ENCODE measurements at places on chromosomes 3 and 15. TPM values are rescaled to one million over a fixed set of nuclear protein-coding genes. Genes with fewer than 3 reads are reported as not detected.

DNA sequence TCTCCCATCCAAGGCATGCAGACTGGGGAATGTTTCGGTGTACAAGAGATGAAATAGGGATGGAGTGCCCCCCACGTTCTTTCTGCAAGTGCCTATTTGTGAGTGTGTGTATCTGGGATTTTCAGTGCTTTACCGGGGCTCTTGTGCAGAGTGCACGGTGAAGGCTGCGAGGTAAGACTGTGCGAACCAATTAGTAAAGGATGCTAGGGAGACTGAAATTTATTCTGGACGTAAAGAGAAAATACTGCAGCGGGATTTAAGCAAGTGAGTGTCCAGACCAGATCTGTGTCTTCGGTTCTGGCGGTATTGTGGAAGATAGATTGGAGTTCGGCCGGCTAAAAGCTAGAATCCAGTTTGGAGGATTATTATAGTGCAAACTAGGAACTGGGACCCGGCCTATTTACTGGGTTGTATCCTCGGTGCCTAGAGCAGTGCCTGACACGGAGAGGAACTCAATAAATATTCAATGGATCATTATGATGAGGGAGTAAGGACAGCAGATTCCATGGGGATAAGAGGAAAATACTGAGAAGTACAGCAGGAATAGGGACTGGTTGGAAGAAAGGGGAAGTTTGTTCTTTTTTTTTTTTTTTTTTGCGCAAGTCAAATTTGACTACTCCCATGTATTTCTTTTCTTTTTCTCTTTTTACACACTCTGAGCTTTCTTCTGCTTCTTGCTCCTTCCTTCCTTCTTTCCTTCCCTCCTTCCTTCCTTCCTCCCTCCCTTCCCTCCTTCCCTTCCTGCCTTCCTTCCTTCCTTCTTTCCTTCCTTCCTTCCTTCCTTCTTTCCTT lies 580 bp upstream of the MAGEF1 start:
- H3K4me1 ChIP-seq, result peaks cover 16% of the 10 kb centered on the region
- H3K36me3 ChIP-seq, result no peaks in the 10 kb centered on the region
- no peak for DNase-seq
- no peaks in the 10 kb centered on the region for H3K27me3 ChIP-seq
- H3K4me3 ChIP-seq, result peak overlapping the region; percentile 69

KIF15 gene
- 3.8 TPM for total RNA-seq

DNA sequence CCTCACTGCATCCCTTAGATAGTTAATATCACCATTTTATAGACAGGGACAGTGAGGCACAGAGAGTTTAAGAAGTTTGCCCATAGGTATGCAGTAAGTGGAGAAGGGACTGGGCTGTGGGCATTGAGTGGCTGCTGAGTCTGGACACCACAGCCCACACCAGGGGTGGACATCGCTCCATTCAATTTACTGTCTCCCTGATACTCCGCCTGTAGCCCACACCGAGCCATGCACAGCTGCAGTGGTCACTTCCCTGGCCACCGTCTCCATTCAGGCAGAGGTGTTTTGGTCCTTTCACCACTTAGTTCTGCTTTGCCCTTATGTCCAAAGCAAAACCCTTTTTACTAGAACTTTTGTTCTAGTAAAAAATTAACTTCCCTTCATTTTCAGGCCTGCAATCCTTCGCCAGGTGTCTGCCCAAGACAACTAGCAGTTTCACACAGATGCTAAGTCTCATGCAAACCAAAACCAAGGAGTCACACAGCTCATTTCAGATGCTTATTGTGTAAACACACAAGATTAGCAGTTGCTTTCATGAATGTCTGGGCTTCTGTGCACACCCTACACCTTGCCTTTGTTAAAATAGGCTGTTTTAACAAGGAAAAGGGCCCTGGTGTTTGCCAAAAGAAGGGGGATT lies 30.1 kb downstream of the ZNF35 start:
- no peak overlapping the region for H3K27ac ChIP-seq
- no peaks in the 10 kb centered on the region for H3K27me3 ChIP-seq
- H3K36me3 ChIP-seq, result no peaks in the 10 kb centered on the region

CCRL2 gene
- 0.26 TPM for total RNA-seq

- H3K4me3 ChIP-seq, result no peak overlapping the region
- H3K4me1 ChIP-seq, result peaks cover 13% of the 10 kb centered on the region
- peak; percentile 76 for DNase-seq
- peaks cover 1% of the 10 kb centered on the region for H3K36me3 ChIP-seq
- no peaks in the 10 kb centered on the region for H3K27me3 ChIP-seq
- H3K27ac ChIP-seq, result no peak overlapping the region
Observed at GRCh38 chr3:71087143-71088018, 496.1 kb downstream of the FOXP1 start.

ITIH1 gene
- total RNA-seq, result not detected

GOLGA8G gene
- not detected for total RNA-seq

CKMT1A gene
- total RNA-seq, result not detected

DNA sequence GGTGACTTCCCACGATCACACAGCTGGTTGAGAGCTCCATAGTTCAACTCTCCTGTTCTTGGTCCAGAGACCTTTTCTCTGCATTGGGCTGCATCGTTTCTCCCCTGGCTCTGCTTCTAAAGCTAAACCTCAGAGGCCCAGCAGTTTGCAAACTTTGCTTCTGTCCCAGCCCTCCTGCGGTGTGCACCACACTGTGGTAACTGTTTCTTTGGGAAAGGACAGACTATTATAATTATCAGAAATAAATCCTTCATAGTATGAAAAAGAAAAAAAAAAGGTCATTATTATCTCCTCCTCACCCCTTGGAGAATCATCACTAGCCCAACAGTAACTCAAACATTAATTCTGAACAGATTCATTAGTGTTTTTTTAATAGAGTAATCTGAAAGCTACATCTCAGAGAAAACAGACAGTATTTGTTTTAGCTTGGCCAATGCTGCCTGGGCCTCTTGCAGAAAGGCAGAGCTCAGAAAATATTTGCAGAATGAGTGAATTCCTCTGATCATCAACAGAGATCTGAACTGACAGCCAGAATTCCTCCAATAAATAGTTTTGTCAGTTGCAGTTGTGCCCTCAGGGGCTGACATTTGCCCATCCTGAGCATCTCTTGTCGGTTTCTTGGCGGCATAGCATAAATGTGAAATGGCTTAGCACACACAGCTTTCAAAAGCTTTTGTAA lies 52.9 kb downstream of the BFSP2 start:
- no peak overlapping the region for H3K27ac ChIP-seq
- DNase-seq, result no peak
- H3K27me3 ChIP-seq, result peaks cover 5% of the 10 kb centered on the region
- H3K36me3 ChIP-seq, result no peaks in the 10 kb centered on the region

DNA sequence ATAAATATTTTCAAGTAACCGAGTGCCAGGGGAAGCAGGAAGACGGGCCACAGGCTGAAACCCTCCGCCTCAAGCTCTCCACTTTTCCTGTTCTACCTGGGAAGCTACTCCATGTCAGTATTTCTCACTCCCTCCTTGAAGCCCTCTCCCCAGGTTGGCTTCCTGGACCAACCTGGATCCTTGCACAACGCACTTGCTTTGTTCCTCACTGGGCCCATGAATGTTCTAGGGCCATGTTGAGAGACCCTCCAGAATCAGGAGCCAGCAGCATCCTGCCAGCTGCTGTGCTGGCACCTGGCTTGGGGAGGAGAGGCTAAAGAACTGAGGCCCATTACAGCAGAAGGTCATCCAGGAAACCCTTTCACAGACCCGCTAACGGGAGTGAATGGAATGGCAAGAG lies 79.3 kb upstream of the SNRPA1 start:
- H3K27ac ChIP-seq, result no peak overlapping the region
- H3K4me1 ChIP-seq, result no peaks in the 10 kb centered on the region
- no peaks in the 10 kb centered on the region for H3K36me3 ChIP-seq
- no peaks in the 10 kb centered on the region for H3K27me3 ChIP-seq
- no peak overlapping the region for H3K4me3 ChIP-seq

LEKR1 gene
- total RNA-seq, result 0.26 TPM

DNA sequence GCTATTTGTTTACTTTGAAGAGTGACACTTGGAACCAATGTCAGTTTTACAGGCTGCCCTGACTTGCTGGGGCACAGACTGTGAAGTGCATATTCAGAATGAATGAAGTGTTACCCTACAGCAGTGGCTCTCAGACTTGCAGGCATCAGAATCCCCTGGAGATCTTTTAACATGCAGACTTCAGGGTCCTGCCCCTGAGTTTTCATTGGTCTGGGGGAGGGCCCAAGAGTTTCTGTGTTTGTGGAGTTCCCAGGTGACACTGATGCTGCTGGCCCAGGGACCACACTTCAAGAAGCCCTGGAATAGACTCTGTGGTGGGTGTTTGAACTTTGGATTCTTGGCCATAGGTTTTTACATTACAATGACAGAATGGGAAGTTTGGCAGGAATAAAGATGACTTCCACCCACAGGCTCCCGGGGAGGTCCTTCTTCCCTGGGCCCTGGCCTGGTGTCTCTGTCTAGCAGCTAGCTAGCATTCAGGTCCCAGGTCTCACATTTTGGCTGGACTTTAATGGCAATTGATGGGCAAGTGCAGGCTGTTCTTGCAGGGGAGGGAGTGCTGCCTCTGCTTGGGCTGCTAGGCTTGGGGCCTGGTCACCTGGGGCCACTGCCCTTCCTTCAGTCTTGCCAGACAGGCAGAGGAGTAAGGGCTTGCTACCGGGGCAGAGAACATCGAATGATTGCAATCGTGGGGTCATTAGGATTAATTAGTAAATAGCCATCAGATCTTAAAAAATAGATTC lies 149.0 kb downstream of the APBA2 start:
- H3K27me3 ChIP-seq, result no peaks in the 10 kb centered on the region
- no peak overlapping the region for H3K4me3 ChIP-seq
- no peak overlapping the region for H3K27ac ChIP-seq
- no peak for DNase-seq
- H3K36me3 ChIP-seq, result no peaks in the 10 kb centered on the region

- no peaks in the 10 kb centered on the region for H3K36me3 ChIP-seq
- peaks cover 3% of the 10 kb centered on the region for H3K4me1 ChIP-seq
- peaks cover 4% of the 10 kb centered on the region for H3K27me3 ChIP-seq
- DNase-seq, result no peak
- no peak overlapping the region for H3K4me3 ChIP-seq
Observed at GRCh38 chr15:69060041-69060481, 45.6 kb downstream of the NOX5 start.

DNA sequence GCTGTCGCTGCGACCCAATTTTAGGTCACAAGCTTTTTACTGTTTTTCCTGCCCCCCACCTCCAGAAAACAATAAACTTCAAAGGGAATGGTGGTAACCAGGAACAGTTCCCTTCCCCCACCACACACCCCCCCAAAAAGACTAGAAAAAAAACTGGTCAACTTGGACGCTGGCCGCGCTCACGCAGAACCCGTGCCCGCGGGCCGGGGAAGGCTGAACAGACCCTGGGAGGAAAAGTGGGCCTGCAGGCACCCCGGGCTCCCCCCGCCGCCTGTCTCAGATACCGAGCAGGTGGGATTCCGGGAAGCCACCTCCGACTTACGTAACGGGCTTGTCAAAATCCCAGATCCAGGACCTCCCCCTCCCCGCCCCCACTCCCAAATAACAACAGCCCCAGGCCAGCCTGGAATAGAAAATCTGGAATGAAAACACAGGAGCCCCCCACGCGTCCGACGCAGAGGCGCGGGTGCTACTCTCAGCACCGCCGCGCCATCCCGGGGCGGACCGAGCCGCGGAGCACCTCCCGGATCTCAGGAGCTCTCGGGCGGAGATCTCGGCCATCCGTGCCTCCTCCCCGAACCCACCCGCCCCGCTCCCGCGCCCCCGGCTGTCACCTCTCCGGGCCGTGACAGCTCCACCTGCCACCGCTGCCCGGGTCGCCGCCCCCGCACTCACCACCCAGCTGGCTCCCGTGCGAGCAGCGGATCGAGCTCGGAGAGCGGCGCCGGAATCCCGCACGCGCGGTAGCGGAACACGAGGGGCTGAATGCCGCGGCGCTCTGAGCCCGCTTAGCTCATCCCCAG lies 557 bp downstream of the DENND4A start:
- peak; percentile 24 for DNase-seq
- peaks cover 4% of the 10 kb centered on the region for H3K4me1 ChIP-seq
- no peaks in the 10 kb centered on the region for H3K36me3 ChIP-seq
- H3K27ac ChIP-seq, result peak overlapping the region; percentile 96

GRCh38 chr3:32432711-32433530 lies 41.3 kb downstream of the CMTM7 start:
- no peaks in the 10 kb centered on the region for H3K36me3 ChIP-seq
- no peaks in the 10 kb centered on the region for H3K4me1 ChIP-seq
- no peak for DNase-seq
- no peaks in the 10 kb centered on the region for H3K27me3 ChIP-seq
- H3K27ac ChIP-seq, result no peak overlapping the region
- no peak overlapping the region for H3K4me3 ChIP-seq

ADAMTS7 gene
- total RNA-seq, result 5.1 TPM

DNA sequence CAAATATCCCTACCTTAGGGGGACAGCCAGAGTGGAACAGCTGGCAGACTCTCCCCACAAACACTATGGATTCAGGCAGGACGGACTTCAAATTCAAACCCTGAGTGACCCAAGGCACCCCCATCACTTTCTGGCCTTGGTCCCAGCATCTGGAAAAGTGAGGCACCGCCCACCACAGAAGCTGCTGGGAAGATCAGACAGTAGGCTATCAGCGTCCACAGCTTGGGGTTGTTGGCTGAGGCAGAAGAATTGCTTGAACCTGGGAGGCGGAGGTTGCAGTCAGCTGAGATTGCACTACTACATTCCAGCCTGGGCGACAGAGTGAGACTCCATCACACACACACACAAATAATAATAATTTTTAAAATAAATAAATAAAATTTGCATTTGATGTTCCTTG lies 8.5 kb downstream of the PFKFB4 start:
- H3K27ac ChIP-seq, result no peak overlapping the region
- H3K36me3 ChIP-seq, result peaks cover 8% of the 10 kb centered on the region
- DNase-seq, result no peak
- H3K4me1 ChIP-seq, result no peaks in the 10 kb centered on the region
- H3K4me3 ChIP-seq, result no peak overlapping the region

DNA sequence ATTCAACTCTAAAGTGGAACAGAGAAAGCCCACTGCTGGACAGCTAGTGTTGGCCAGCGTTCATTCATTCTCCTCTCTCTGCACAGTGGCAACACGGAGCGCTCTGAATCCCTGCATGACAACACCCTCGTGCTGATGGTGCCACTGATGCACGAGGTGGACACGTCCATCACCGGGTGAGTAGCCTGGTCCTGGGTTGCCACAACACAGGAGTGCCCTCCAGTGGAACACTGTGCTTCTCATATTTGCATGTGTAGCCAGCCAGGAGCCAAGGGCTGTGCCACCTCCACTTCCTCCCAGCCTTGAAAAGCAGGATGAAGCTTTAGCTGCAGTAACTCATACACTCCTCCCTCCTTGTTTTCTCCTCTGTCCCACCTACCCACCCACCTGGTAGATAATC lies 120.0 kb upstream of the CTDSPL start:
- H3K4me1 ChIP-seq, result no peaks in the 10 kb centered on the region
- H3K36me3 ChIP-seq, result no peaks in the 10 kb centered on the region
- no peak overlapping the region for H3K27ac ChIP-seq
- DNase-seq, result no peak
- H3K27me3 ChIP-seq, result no peaks in the 10 kb centered on the region

MRPL46 gene
- 13.7 TPM for total RNA-seq
